Testis (tissue), 5 donors: ENCODE measurements at places on chromosomes 7 and 10. TPM values are rescaled to one million over a fixed set of nuclear protein-coding genes. Genes with fewer than 3 reads are reported as not detected.

- no peak for DNase-seq
- H3K4me1 ChIP-seq = no peaks in the 10 kb centered on the region
Observed at GRCh38 chr10:43114743-43115611, 23.3 kb upstream of the CSGALNACT2 start.

Gene TRIM24
- 63.2 TPM for total RNA-seq

Gene PHKG1
- total RNA-seq = 1.5 TPM

Gene CCDC136
- total RNA-seq = 553 TPM

- no peaks in the 10 kb centered on the region for H3K27me3 ChIP-seq
- H3K36me3 ChIP-seq = no peaks in the 10 kb centered on the region
- no peak overlapping the region for H3K4me3 ChIP-seq
- DNase-seq = peak; percentile 37
- no peak overlapping the region for H3K27ac ChIP-seq
Observed at GRCh38 chr7:47239931-47240421, 341.9 kb downstream of the TNS3 start.

DNA sequence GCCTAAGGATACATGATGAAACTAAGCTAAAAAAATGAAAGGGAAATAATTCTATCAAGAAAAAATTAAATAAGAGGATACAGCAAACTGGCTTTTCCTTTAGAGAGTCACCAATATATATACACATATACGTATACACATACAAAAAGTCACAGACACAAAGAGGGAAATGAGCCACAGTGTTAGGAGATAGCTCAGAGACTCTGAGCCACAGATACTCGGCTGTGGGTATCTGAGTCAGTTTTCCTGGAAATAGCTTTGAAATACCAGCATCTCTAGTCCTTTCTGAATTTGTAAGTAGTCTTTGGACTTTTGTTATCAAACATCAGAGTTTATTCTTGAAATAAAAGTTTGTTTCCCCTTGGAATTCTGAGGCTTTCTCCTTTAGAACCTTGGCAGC lies 111.8 kb downstream of the TBXAS1 start:
- H3K27ac ChIP-seq = no peak overlapping the region
- no peaks in the 10 kb centered on the region for H3K27me3 ChIP-seq
- H3K36me3 ChIP-seq = no peaks in the 10 kb centered on the region
- H3K4me1 ChIP-seq = no peaks in the 10 kb centered on the region
- no peak for DNase-seq
- H3K4me3 ChIP-seq = no peak overlapping the region

DNA sequence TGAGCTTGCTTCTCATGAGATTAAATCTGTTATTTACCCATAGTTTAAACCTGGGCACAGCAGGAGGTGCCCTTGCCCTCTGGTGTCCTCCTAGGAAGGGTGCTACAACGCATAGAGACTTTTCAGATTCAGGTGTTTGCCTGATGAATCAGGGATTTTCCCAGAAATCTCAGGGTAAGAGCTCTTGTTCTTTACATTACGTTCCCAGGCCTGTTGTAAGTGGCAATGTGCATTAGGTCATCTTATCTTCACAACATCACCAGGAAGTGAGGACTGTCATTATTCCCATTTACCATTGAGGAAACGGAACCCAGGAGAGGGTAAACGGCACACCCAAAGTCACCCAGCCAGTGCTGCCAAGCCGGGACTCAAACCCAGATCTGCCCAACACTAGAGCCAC lies 73.0 kb downstream of the NHLRC2 start:
- no peaks in the 10 kb centered on the region for H3K36me3 ChIP-seq
- DNase-seq = no peak
- no peak overlapping the region for H3K27ac ChIP-seq
- H3K4me3 ChIP-seq = no peak overlapping the region
- no peaks in the 10 kb centered on the region for H3K4me1 ChIP-seq

DNA sequence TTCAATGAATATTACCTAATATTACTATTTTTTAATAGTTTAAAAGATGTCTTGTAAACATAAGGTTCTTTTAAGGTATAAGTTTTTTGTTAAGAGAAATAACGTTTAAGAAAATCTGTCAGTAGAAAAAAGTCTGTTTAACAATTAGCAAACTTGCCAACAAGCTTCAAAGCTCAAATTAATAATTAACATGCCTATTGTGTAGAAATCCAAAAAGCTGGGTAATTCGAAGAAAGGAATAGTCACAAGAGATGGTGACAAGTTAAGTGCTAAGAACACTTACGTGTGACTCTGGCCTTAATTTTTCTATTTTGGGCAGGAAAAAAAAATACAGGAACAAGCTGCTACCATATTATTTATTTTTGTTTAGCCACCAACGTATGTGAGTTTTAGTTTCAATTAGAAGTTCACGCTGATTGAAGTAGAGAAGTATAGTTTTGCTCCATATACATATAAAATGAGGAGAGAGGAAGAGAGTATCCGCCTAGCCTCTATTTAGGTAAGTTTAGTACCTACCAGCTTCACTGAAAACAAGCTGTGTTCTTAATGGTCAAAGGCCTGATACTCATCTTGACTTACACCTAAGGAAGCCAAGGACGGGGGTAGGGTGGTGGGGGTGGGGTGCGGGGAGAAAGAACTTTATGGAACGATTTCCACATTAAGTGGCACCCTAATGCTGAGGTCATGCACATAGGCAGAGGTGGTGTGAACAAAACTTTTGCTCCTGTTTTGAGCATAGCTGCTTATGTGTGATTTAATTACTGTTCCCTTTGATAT lies 43.4 kb upstream of the AGBL3 start:
- H3K36me3 ChIP-seq = no peaks in the 10 kb centered on the region
- no peak for DNase-seq
- no peak overlapping the region for H3K4me3 ChIP-seq
- no peak overlapping the region for H3K27ac ChIP-seq

DNA sequence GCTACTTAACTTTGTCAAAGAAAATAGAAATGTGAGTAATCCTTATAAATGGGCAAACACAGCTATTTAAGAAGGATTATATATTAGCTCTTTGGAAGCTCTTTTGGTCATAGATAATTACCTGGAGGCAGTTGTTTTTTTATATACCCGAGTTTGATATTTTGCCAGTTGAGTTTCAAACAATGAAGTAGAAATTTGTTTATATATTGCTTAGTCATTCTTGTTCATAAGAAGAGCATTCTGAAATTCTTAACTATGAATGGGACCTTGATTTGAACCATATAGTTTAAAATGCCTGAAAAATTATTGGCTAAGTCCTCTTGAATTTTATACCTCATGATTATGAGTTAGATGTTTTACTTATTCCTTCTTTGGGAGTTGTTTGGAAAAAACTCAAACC lies 36.4 kb downstream of the MINPP1 start:
- H3K4me1 ChIP-seq = peaks cover 5% of the 10 kb centered on the region
- no peaks in the 10 kb centered on the region for H3K36me3 ChIP-seq
- H3K27me3 ChIP-seq = no peaks in the 10 kb centered on the region
- H3K27ac ChIP-seq = no peak overlapping the region
- DNase-seq = no peak

DNA sequence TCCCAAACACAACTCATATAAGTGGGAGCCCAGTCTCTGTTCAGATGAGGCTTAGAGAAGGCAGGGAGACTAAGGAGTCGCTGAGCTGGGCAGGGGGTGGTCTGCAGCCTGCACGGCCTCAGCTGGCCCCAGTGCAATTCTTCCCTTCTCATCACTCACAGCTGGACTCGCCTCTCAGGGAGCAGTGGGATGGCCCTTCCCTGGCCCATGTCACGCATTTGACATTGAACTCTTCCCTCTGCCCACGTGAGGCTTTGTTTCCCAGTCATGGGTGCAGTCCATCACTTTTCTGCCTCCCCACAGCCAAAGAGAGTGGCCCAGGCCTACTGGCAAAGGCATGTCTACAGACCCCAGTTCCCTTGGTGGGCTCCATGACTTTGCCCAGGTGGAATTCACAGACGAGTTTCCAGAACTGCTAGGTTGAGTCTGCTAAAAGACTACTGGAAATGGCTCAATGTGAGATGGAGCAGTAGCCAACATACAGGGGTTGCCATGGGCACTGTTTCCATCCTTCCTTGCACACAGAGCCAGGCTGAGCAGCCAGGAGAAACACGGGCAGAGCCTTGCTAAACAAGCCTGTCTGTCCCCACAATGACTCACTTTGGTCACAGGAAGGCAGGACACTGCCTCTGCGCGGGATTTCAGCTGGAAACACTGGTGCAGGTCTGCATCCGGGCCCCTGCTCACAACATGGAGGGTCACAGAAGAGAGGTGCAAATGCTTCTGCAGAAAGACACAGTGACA lies 90.1 kb downstream of the OAT start:
- H3K4me1 ChIP-seq = no peaks in the 10 kb centered on the region
- H3K4me3 ChIP-seq = no peak overlapping the region
- H3K27me3 ChIP-seq = no peaks in the 10 kb centered on the region
- no peak for DNase-seq
- H3K27ac ChIP-seq = no peak overlapping the region

DNA sequence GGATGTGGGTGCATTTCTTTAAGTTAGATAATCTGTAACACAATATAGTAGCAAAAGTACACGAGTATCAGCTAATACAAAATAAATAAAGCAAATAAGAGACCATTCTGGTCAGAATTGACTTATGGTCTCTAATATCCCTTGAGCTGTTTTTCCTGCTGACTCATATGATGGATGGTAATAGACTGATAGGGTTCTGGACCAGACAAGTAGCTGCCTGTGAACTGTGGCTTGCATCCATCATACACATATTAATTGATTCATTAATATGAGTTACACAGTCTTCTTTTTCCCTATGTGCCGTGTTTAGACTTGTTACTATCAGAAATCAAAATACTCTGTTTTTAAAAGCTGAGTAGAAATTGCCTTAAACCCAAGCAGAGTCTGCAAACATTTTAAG lies 762.8 kb downstream of the GATA3 start:
- no peak overlapping the region for H3K4me3 ChIP-seq
- no peak overlapping the region for H3K27ac ChIP-seq
- DNase-seq = no peak
- no peaks in the 10 kb centered on the region for H3K4me1 ChIP-seq

DNA sequence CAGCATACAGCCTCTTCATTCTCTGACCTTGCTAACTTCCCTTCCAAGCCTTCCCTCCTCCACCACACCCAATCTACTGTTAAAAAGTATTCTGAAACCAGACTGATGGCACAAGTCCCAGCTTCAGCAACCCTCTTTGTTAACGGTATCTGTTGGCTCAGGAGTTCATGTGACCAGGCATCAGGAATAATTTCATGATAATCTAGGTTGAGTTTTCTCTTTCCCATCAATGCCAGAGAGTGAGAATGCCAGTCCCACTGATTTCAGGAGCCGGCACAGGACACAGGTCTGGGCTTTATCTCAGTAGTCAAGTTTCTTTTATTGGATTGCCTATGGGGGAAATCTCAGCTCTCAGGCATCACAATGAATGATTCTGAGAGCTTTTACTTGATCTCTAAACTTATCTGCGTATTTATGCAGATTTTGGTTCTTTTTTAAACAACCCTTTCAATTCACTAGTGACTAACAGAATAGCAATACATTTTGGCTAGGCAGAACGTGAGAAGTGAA lies 231.0 kb upstream of the LYZL1 start:
- H3K4me3 ChIP-seq = no peak overlapping the region
- no peak overlapping the region for H3K27ac ChIP-seq
- H3K27me3 ChIP-seq = no peaks in the 10 kb centered on the region
- peak; percentile 81 for DNase-seq
- no peaks in the 10 kb centered on the region for H3K4me1 ChIP-seq

DNA sequence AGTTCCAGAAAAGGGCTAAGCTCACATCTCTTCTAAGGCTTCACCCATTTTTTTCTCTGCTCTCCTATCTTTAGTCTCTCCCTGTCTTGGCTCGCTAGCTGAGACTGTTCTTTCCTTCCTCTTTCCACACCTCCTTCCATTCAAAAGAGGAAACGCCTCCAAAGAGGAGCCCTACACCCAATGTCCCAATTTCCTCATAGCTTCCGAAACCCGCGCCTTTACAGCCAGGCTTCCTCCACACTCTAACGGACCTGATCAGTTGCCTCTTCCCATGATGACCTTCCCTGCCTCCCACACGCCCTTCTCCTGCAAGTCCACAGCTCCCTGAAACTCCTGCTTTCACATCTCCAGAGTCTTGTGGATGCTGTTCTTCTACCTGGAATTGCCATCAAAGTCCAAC lies 71.7 kb downstream of the COBL start:
- no peak overlapping the region for H3K27ac ChIP-seq
- no peak for DNase-seq
- H3K4me1 ChIP-seq = no peaks in the 10 kb centered on the region
- no peaks in the 10 kb centered on the region for H3K27me3 ChIP-seq

DNA sequence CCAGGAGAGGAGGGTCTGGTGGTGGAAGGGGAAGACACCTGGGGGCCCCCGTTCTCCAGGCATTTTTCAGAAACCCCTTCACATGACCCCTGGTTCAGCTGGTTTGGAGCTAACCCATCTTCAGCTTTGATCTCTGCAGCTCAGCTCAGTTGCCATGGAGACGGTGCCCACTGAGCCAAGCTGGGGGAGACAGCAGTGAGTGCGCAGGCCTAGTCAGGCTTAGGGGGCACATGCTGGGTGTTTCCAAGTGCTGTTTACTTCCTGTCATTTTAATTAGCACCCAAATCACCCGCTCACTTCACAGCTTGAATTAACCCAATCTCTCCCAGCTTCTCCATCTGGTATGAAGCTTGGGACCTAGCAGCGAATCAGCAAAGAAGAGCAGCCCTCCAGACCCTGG lies 9.0 kb downstream of the SPOCK2 start:
- H3K4me1 ChIP-seq = no peaks in the 10 kb centered on the region
- no peak for DNase-seq
- H3K4me3 ChIP-seq = no peak overlapping the region
- H3K27me3 ChIP-seq = no peaks in the 10 kb centered on the region
- H3K36me3 ChIP-seq = no peaks in the 10 kb centered on the region
- no peak overlapping the region for H3K27ac ChIP-seq
